ENCODE measurements at places on chromosomes 7 and 10.

DNA sequence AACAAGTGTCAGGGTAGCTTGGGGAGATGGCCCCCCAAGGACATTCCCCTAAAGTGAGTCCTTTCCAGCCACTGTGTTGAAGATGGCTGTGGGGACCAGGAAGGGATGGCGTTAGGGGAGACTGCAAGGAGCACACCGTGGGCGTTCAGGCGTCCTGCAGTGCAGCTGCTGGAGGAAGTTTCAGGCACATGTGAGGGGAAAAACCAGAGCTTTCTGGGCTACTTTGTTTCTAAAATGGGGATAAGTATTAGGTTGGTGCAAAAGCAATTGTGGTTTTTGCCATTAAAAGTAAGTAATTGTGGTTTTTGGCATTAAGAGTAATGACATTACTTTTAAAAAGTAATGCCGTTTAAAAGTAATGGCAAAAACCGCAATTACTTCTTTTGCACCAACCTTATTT lies 14.3 kb downstream of the PRF1 start:
- no peak for DNase-seq

GRCh38 chr7:3154881-3155494 lies 111.3 kb upstream of the CARD11 start:
- peak; percentile 45 for DNase-seq

DNA sequence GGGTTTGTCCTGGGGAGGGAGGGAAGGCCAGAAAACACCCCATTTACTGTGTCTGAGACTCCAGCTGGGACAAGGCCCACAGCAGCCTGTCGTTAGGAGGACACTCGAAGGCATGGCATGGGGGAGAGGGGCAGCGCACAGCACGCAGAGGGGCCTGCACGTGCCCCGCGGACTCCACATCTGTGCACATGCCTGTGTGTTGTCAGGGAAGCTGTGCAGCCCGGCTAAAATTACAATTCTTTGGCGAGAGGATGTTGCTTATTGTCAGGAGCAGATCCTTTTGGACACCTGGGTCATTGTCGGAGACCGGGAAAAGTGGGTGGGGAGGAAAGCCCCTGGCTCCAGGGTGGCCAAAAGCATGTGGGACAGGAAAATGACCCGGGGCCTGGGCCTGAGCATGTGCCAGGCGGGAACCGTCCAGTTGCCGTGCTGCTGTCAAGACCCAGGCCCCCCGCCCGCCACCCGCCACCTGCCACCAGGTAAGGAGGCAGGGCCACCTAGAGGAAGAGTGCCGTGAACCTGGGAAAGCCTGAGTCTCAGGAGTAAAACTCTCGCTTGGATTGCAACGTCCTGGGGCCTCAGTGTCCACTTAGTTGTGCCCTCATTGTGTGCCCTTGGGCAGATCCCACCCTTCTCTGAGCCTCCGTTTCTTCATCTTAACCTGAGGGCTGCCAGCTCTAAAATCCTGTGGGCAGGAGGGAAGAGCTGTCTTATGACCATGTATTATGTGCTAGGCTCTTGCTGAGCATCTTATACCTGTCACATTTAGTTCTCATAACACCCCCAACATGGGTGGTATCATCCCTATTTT lies 7.2 kb downstream of the VSIR start:
- no peak for DNase-seq

GRCh38 chr7:27174874-27175625 lies 930 bp upstream of the HOXA10 start:
- DNase-seq: no peak

DNA sequence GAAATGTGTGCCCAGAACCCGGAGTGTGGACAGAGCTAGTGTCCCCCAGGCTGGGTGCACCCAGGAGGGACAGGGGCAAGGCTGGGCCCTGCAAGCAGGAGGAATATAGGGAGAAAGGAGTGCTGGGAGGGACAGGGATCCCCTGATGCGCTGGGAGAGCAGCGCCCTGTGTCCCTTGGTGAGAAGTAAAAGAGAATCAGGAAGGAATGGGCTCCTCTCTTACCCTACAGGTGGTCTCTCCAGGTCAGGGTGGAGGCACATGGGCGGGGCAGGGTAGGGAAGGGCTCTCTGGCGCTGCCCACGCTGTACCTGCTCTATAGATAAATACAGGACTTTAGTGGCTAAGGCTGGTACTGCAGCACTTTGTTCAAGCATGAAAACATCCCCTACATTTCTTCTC lies 753.8 kb downstream of the GRID1 start:
- no peak for DNase-seq

GRCh38 chr10:123798856-123799255 lies 92.8 kb downstream of the CPXM2 start:
- DNase-seq: no peak

- DNase-seq: peak; percentile 29
These were observed 432.7 kb upstream of the VSTM2A start for GRCh38 chr7:54109501-54109900.

DNA sequence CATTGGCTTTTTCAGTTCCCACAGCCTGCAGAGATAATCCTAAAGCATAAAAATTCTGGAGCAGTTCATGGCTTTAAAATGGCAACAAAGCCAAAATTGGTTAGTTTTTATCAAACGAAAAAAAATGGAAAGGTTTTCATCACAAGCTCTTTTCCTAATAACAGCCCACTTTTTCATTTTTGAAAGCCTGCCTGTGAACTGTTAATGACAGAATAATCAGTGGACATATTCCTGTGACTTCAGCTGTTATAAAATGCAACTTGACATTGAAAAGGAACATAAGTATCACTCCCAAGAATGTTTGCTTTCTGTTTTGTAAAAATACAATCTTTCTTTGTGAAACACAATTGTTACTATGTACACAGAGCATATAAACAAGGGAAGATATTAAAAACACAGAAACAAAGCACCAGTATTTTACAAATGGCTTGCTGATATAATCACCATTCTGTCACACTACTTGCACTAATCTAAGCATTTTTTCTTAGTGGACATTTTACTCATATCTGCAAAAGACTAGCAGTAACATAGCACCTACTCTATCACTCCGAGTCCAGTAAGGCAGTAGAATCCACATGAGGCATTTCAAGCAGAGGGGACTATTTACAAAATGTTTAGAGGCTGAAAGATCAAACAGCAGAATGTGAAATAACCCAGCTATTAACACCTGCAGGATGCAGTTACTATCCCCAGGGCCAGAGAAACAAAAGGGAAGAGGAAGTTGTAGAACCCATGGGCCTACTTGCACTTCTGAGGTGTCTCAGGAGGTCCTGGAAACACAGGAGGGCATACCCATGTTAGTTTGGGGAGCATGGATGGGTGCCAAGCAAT lies 26.4 kb downstream of the MACC1 start:
- no peak for DNase-seq

DNA sequence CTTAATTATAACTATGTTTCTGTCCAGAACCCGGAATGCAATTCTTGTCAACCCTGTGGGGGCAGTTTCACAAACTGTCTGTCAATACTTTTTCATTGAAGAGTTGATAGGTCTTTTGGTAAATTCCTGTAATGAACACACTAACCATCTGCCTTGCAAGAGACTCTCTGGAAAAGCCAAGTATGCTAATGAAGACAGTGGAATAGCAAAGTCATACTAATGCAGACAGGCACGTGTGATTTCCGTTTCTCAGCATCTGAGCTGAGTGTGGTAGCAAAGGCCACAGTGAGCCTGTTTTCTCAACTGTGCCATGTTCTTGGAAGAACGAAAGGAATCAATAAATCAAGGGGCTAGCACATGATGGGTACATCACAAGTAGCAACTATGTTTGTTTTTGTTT lies 494.1 kb upstream of the NRP1 start:
- no peak for DNase-seq

DNA sequence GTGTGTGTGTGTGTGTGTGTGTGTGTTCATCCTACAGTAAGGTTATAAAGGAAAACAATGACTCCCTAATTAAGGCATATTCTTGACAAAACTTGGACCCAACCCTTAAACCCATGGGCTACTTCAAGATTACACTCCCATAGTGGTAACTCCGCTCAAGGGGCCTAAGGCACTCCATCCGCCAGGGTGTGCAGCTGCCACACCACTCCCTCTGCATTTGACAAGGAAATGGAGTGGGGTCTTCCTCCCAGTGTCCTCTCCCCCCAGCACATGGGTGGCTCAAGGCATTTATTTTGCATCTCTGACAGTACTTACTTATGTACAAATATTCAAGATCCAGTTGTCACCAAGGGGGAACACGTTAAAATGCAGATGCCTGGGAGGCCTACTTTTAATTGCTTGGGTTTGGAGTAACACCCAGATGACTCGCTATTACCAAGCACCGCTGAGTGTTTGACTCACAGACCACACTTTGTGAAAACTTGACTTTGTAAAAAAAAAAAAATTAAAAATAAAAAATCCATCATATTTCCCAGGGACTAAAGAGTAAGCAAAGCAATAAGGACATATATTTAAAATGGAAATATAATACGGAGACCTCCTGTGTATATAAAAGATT lies 53.0 kb upstream of the AGR3 start:
- peak; percentile 79 for DNase-seq

DNA sequence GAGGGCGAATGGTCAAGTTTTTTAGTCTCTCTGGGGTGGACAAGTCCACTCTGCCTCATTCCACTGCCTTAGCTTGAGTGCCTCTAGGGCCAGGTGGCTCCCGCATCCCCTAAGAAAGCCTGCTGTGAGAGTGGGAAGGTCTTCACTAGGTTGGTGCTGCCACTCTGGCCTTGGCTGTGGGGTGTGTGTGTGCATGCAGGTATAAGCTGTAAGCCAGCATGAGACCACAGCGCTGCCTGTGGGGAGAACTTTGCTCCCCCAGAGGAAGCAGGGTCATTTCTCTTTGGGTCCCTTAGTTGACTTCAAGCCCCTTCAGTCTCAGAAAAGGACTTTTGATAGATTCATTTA lies 25.5 kb upstream of the PCBD1 start:
- DNase-seq: no peak

GRCh38 chr10:329361-330099 lies 194.3 kb downstream of the ZMYND11 start:
- DNase-seq: peak; percentile 96

DNA sequence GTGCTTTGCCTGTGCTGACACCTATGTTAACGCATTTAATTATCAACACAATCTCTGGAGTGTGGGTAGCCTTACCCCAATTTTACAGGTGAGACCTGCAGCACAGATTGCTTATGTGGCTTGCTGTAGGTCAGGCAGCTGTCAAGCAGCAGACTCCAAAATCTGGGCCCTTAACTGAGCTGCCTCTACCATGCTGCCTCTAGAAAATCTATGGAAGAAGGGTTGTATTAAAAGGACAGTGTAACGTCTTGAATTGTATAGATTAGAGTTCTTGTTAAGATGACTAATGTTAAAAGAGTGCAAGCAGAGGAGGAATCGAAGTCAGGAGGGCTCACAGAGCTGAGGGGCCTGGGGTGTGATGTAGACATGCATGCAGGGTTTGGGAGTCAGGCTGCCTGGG lies 1.2 kb upstream of the PON3 start:
- DNase-seq: no peak

DNA sequence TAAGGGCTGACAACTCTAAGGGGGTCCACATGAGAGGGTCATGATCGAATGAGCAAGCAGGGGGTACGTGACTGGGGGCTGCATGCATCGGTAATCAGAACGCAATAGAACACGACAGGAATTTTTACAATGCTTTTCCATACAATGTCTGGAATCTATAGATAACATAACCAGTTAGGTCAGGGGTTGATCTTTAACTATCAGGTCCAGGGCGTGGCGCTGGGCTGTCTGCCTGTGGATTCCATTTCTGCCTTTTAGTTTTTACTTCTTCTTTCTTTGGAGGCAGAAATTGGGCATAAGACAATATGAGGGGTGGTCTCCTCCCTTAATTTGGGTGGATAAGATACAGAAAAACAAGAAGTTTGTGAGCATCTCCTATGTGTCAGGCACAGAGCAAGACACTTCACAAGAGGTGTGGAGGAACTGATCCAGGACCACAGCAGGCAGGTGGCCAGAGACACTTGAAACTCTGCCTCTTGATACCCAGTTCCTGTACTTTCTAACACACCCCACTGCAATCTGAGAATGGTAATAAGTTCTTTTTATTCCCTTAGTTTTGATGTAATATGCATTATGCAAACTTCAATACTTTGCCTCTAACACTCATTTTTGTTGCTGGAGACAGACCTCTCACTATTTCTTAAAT lies 18.0 kb upstream of the MRLN start:
- no peak for DNase-seq

GRCh38 chr10:103855424-103855823 lies at the start of gene SH3PXD2A:
Gene SH3PXD2A (minus strand): TSS chr10:103855576. CDS start chr10:103855266, 310 bp downstream.
- DNase-seq: peak; percentile 48

DNA sequence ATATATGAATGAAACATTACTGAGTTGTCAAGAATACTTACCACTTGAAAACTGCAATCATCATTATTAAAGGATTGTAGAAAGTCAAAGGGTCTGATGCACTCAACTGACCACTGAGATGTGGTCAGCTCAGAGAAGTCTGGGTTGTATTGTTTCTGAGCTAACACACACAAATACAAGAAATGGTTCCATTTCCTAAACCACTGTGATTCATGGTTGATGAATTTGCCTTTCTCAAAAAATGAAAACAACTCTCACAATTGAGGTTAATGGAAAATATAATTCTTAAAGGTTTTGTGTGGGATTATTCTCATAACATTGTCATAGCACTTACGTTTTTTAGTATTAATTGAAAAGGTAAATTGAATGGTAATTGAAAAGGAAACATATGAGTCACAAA lies 45.6 kb upstream of the TAS2R16 start:
- DNase-seq: peak; percentile 8

- no peak for DNase-seq
These were observed 32.2 kb downstream of the IL15RA start for GRCh38 chr10:5945190-5945509.

GRCh38 chr7:131224996-131225395 lies 102.7 kb upstream of the MKLN1 start:
- no peak for DNase-seq

DNA sequence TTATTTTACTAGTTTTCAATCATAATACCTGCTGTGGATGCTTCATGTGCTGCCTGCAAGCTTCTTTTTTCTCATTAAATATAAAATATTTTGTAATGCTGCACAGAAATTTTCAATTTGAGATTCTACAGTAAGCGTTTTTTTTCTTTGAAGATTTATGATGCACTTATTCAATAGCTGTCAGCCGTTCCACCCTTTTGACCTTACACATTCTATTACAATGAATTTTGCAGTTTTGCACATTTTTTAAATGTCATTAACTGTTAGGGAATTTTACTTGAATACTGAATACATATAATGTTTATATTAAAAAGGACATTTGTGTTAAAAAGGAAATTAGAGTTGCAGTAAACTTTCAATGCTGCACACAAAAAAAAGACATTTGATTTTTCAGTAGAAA lies 103.0 kb downstream of the PTEN start:
- DNase-seq: peak; percentile 32

GRCh38 chr10:78212060-78212785 lies 178.6 kb downstream of the RPS24 start:
- DNase-seq: no peak

GRCh38 chr7:116591202-116592040 lies 66.6 kb downstream of the CAV1 start:
- DNase-seq: peak; percentile 38
